Ammon's horn (tissue), 1 donor: ENCODE measurements at places on chromosomes 7 and 10.

DNA sequence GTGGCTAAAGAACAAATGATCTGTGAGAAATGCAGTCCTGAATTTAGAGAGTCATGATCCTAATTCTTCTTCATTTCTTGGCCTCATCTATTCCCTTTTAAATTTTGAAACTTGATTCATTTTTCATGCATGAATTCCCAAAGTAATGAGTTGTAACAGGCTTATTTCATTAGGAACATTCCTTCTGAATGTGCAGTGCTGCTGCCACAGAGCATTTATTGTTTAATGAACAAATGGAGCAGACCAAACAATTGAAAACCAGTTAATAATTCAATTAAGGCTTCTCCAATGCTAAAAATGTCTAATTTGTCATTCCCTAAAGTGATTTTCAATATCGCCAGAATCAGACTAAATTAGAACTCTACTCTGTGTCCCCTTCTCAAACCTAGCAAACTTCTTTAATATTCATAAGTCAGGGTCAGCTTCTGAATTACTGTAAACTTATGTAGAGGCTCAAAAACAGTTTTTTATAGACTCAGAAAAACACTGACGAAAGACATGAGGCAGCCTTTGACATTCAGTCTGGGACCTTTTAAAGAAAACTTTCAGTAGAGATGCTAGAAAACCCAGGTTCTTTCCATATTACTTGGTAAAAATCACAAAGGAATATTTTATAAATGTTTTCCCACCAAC, 14.5 kb downstream of the LSMEM1 start:
- no peak for DNase-seq

- no peak for DNase-seq
Observed at GRCh38 chr10:119777686-119778085, 51.8 kb downstream of the INPP5F start.

- DNase-seq: no peak
Observed at GRCh38 chr10:43200538-43201390, 62.5 kb downstream of the CSGALNACT2 start.

DNA sequence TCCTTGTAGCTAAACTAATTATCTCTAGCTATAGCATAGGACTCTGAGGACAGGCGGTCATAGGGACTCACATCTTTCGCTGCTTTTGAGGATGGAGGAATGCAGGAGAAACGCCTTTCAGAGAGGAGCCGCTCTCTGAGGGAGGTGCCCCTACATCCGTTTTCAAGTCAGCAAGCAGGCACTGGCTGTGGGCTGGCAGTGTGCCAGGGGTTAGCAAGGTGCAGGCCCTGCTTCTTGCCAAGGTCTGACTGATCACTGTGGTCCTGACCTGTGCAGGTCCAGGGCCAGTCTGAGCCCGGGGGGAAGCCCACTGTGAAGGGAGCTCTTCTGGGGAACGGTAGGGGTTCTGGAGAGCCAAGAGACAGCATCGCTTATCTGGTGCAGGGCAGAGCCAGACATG, 89.4 kb downstream of the SH3PXD2A start:
- no peak for DNase-seq

- DNase-seq: no peak
Observed at GRCh38 chr7:16430133-16430532, 8.8 kb upstream of the CRPPA start.

DNA sequence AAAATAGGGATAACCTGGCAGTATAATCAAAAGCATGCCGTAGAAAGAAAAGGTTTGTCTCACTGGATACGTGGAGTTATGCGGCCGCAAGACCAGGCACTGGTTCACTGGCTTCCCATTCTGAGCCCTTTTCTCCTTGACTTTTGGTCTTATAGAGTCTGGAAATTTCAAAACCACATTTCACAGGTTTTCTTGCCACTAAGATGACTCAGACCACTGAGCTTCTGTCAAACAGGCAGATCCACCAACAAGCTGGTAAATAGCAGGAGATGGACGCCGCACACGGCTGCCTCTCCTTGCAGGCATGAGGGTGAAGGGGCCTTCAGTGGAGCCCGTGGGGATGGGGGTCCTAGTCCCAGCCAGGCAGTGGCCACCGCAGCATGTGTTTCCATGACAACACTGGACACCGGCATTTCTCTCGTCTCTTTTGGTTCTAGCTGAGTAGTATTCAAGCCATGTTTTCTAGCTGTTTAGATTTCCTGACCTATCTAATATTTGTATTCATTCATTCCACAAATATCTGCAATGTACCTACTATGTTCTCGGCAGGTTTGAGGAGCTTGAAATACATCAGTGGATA, 55.5 kb downstream of the KLF6 start:
- no peak for DNase-seq

DNA sequence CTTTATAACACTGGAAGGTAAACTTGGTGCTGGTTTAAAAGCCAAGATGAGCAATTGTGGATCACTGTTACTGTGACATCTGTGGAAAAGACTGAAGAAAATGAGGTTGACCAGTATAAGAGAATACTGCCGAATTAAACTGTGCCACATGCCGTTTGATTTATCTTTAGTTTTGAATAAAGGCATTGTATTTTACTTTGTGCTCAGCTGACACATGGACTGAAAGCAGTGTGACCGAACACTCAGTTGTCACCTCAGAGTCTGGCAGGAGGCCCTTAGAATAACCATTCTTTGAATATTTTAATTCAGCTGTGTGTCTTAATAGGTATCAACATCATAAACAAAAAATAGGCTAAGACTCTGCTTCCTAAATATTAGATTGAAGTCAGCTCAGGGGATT, 133.7 kb upstream of the GJD4 start:
- no peak for DNase-seq

DNA sequence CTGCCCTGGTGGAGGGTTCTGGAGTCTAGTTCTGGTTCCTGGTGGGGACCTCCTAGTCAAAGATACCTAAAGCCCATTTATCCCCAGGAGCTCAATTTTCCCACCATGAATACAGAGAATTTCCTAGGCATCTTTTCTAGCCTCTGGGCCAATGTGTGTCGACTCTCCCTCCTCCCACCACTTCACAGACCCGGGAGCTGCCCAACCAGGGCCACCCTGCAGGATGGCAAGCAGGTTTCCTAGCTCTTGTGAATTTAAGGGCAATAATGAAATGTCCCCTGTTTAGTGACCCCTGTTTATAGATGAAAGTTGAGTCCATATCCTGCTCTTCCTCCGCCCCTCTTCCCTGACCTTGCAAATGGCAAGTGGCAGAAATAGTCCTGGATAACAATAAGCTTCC, 9.4 kb downstream of the DLX5 start:
- DNase-seq: no peak

DNA sequence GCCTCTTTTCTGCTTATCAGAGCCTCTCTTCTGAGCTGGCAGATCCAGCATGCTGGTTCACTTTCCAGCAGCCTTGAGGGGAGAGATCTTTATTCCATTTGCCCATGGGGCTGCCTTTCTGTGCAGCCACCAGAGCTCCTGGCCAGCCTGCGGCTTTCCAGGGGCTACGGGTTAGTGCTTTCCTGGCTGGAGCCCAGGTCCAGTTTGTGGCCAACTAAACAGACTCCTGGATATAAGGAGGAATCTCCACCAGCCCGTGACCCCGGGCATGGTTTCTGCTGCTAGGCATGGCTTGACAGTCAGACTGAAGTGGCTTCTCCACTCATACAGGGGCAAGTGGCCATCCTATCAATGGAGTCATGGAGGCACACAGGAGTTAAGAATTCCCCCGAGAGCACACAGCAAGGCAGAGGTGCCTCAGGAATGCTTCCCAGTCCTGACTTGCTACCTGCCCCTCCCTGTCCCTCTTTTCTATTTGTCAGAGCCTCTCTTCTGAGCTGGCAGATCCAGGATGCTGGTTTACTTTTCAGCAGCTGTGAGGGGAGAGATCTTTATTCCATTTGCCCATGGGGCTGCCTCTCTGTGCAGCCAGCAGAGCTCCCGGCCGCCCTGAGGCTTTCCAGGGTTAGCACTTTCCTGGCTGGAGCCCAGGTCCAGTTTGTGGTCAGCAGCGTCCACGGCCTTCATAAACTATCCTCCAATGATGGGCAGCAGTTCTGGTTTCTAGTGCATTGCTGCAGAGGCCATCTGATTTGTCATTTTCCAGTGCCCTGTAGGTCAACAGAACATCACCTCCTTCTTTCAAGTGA, 35.9 kb downstream of the TSPAN15 start:
- DNase-seq: no peak

- no peak for DNase-seq
Observed at GRCh38 chr7:119102291-119102690, 877.8 kb downstream of the ANKRD7 start.
